ENCODE measurements at places on chromosomes 11 and 22.

DNA sequence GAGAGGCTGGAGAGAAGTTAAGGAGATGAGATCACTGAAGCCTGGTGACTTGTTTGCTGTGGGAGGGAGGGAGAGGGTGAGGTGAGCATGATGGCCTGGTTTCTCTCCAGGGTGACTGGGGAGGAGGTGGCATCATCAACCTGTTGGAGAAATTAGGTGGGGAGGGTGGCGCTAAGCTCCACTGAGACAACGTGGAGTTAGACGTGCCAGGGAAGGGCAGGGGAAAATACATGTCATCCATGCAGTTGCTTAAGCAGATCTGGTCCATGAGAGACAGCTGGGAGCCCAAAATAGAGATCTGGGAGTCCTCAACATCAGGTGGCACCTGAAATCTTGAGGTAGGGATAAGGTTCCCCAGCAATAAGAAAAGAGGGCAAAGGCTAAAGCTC is 9.3 kb upstream of the MAFF start:
- DNase-seq, result no peak

GRCh38 chr11:95486466-95486865 is 255.5 kb upstream of the SESN3 start:
- no peak for DNase-seq

DNA sequence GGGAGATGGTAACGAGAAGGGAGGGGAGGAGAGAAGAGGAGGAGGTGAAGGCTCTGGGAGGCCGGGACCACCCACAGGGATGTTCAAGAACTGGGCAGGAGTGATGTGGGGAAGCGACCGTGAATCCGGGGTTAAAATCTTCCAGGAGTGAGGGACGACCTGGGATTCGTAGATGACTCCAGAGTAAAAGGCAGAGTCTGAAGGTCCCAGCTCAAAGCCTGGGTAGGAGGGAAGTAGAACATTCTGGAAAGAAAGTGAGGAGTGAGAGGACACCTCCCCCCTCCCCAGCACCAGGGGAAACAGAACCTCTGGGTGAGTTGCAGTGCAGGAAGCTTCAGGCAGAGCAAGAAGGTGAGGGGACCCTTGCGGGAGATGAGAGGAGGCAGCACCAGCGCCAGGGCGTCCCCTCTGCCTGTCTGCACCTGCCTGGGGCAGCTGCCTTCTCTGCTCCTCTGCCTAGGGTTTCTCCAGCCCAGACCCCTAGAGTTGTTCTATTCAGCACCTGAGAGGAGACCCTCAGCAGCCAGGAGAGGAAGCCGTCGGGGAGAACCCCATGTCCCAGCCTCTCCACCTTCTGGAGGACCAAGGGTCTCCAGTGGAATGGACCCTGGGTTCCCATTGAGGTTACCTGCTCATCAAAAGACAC is 49.7 kb downstream of the LINC01488 start:
- DNase-seq, result no peak

DNA sequence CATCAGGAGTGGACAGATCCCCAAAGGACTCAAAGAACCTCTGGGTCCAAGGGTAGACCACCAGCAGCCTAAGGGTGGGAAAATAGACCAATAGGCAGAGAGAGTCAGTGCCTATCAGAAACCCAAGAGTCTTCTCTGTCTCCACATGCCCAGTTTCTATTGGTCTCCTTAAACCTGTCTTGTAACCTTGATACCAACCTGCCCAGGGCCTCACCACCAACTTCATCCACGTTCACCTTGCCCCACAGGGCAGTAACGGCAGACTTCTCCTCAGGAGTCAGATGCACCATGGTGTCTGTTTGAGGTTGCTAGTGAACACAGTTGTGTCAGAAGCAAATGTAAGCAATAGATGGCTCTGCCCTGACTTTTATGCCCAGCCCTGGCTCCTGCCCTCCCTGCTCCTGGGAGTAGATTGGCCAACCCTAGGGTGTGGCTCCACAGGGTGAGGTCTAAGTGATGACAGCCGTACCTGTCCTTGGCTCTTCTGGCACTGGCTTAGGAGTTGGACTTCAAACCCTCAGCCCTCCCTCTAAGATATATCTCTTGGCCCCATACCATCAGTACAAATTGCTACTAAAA is at the start of gene HBB:
HBB (minus strand) TSS at position 340 of the 579 bp plus-strand sequence; CDS start at position 290, 50 bp downstream.
- no peak for DNase-seq

DNA sequence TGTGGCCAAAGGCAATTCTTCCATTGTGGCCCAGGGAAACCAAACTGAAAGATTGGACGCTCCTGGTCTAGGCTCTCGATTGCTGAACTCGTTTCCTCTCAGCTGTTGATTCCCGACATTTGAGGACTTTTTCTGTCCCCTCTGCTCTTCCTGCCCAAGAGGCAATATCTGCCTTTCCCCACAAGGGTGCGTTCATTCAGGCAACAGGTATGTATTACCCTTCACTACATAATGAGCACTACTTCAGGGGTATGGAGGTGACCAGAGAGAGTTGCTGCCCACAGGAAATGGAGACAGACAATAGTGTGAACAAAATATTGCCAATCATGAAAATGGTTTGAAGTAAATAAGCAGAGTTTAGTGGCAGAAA is 8.2 kb downstream of the PTH start:
- DNase-seq, result no peak
